ENCODE measurements at places on chromosomes 7 and 10.

GRCh38 chr10:66795866-66796265 lies 130.0 kb upstream of the LRRTM3 start:
- DNase-seq: no peak

DNA sequence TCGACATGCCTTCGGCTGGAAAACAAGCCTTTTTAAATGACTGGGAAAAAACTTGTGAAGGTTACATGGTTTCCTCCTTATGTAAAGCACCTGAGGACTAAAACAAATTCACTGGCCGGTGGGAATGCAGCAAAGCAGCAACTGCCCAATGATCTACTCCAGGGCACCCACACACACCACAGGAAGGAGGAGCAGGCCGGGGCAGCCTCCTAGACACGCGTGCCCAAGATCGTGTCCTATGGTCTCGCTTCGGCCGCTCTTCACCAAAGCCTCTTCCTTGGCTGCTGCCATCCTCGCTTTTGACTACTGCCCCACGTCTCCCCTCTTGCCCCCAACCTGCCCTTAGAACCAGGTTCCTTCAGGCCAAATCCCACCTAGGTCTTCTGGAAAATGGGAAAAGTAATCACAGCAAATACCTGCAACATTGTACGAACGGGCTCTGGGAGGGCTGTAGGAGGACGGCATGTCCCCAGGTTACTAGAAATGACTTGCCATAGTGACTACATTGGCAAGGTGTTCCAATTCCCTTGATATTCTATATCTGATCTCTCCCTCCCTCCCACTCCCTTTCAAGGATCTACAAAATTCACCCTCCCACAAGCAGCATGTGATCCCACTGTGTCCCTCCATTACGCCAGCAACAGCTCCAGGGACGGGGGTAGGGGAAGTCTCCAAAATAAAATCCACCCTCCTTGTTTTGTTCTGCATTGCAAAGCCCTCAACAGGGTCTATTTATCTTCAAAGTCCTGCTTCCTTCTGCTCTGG lies 84.9 kb downstream of the RNF216 start:
- DNase-seq: no peak

GRCh38 chr10:42149027-42149700 lies 489.2 kb downstream of the ZNF33B start:
- no peak for DNase-seq

GRCh38 chr10:31708046-31708445 lies 220.6 kb downstream of the ARHGAP12 start:
- DNase-seq: no peak

- no peak for DNase-seq
Measured at GRCh38 chr10:50394832-50395231, 143.5 kb upstream of the ASAH2 start.

DNA sequence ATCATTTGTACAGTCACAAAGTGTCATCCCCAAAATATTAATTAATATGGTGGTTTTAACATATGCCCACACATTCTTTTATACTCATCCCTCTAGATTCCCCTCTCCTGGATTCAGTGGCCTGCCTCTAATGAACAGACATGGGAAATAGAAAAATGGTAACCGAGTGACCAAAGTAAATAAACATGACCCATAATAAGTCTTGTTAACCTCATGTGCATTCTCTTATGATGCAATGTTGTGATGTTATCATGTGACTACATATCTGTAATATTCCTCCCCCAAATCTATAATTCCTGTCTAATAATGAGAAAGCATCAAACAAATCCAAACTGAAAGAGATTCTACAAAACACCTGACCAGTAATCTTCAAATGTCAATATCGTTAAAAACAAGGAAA lies 164.5 kb upstream of the PRSS1 start:
- no peak for DNase-seq

DNA sequence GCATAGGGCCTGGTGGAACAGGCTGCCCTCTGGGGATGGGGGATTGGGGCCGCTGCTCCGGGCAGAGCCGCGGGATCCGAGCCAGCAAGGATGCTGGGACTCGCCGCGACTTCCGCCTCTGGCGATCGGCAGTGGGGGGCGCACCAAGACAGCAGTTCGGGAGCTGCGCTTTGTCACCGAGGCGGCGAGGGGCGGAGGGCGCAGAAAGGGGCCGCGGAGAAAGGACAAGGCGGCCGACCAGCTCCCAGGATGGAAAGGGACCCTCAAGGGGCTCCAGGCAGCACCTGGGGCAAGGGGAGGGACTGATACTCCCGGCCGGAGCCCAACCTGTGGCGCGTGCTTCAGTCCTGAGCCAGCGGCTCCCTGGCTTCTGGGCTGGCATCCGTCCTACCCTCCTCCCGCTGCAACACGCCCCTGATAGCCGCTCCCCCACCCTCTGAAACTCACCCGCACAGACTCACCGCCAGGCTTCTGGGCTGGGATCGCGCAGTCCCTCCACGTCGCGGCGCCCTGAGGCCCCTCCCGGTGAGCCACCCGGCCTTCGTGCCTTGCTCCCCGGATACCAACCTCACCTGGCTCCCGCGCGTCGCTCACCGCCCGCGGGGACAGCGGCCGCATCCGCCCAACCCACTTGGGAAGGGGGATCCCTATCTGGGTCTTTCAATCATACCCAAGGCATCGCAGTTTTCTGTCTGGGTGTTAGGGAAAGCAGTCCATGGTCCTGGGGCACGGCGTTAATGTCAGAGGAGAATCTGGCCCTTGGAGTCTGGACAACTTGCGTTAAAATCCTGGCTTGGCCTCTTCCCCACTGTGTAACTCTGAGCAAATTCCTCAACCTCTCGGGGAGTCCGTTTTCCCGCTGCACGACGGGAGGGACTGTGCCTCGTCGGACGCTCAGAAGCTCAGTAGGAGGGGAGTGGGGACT lies 7.0 kb upstream of the EVX1 start:
- DNase-seq: no peak

- DNase-seq: no peak
Measured at GRCh38 chr7:81236560-81236959, 317.7 kb upstream of the SEMA3C start.

DNA sequence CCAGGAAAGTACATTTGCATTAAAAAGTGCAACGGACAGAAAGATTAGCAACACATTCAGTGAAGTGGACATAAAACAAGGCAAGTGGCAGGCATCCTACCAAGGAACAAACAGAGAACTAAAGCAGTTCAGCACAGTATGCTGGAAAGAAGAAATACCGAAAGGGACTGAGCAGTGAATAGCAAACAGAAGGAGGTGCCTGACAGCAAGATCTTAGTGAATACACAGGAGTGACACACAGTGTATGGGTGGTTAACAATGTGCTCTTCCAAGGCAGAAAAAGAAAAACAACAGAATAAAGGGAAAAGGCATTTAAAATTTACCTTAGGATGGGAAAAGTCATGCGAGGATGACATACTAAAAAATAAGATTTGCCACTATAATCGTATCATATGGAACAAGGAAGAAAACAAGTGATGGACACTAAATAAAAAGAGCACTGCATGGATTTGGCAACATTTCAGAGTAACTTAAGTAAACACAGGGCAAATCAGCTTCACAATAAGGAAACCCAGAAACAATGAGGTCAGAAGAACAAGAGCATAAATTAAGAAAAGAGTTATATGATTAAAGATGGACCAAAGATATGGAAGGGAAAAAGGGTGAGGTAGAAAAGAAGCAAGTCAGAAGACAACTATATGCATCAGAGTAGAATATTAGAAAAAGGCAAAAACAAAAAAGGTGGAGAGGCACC lies 29.5 kb downstream of the MEST start:
- no peak for DNase-seq

GRCh38 chr7:131322861-131323260 lies 4.8 kb upstream of the MKLN1 start:
- DNase-seq: no peak

DNA sequence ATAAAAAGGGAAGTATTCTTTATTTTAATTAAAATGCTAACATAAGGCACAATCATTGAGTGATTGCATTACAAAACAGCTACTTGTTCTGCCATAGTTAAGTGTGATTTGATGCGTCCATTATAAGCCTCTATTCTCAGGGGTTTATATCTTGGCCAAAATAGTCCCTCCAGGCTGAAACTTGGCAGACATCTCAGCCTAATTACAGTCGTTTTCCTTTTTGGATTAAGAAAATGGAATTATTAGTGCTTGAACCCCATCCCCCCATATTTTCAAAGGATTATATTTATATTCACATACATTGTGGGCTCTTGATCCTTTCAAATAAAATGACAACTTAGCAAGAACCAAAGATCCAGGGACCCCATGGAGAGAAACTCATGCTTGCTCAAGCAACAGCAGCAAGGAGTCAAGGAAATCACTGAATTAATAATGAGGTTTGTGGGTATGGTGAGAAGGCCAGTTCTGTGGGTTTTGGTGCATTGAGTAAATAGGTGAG lies 66.7 kb upstream of the NEUROD6 start:
- no peak for DNase-seq

DNA sequence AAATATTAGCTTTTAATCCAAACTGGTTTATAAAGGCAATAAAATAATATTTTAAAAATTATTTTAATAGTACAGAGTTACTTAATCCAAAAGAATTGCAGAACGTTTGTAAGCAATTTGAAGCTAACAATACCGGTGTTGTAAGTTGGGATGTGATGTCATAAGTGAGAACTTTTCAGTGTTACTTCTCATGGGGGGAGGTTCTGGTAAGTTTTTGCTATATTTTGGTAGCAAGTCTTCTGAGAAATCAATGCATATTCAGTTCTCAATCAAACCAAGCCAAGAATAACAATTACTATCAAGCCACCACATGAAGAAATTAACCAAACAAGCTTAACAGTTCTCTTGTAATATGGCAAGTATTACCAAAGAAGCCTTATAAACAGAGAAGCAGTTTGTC lies 147.1 kb upstream of the ASAH2 start:
- DNase-seq: no peak

DNA sequence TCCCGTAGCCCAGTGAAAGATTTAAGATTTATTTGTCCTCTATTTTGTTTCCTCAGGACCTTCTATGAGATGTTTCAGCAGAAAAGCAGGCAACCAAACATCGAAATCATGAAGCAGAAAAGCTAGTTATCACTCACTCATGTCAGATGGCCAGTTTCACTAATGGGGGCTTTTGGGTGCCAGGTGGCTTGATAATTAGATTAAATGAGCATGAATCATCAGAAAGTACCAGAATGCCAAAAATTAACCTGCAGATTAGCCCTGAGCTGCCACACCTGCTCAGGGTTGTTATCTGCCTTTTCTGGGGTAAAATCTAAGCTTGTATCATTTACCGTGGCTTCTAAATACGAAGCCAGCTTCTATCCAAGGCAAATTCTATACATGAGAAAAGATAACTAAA lies 1017.5 kb downstream of the XPNPEP1 start:
- no peak for DNase-seq

DNA sequence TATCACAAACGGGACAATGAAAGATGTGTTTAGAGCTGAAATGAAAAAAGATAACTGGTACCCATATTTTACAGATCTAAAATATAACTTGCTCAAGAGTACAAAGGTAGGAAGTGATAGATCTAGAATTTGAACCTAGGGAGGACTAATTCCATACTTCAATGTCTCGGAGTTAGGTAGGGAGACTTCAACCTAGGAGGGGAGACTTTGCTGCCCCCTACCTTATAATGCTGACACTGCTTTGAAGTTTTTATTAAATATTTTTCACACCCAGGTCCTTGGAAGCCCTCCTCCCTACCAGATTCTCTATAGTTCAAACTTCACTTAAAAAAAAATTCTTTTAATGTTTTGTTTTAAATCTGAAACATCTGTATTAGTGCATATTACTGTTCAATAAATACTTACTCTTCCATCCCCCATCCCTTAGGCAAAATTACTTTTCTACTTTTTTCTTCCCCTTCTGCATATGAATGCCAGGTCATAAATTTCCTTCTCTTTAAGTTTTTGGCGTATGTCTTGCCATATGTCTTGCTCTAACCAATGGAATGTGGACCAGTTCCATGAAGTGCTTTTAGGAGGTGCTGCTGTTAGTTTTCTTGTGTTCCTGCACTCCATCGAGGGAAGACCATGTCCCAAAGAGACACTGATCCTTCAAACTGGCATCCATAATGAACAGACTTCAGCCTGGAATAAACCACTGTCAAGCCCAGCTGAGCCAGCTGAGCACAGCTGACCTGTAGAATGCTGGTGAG lies 57.8 kb downstream of the MICU1 start:
- DNase-seq: no peak

GRCh38 chr7:14825912-14826311 lies 76.6 kb downstream of the DGKB start:
- DNase-seq: no peak

- DNase-seq: no peak
Measured at GRCh38 chr7:112176241-112176640, 30.0 kb downstream of the DOCK4 start.

DNA sequence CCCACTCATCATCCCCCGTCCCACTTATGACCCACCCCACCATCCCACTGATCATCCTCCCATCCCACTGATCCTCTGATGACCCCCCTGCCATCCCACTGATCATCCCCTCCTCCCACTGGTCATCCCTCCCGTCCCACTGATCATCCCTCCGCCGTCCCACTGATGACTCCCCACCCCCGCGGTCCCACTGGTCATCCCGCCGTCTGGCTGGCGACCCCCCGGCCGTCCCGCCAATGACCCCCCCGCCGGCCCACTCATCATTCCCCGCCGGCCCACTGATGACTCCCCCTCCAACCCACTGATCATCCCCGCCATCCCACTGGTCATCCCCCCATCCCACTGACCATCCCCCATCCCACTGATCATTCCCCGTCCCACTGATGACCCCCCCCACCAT lies 161.1 kb downstream of the GRM8 start:
- DNase-seq: no peak

DNA sequence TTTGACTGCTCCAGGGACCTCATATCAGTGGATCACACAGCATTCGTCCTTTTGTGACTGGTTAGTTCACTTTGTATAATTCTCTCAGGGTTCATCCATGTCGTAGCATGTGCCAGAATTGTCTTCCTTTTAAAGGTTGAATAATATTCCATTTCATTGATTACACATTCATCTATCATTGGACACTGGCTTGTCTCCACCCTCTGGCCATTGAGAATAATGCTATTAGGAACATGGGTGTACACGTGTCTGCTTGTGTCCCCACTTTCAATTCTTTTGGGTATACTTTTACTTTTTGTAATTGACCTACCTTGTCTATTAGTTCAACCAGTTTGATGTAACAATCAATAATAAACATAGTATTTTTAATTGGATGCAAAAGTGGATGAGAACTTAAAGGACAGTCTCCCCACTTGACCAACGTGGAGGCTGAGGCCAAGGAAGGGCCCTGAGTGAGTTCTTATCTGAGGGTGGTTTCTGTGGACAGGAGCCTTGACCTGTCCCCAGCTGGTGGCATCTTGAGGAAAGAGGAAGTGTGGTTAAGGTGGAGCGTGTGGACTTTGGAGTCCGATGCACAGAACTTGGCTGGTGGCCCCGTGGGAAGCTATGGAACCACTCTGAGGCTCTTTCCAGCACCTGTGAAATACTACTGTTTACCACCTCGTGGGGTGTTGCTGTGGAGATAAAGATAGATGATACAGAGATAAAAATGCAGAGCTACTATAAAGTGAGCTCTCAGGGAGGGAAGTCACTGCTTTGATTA lies 16.6 kb downstream of the WDFY4 start:
- no peak for DNase-seq

- no peak for DNase-seq
Measured at GRCh38 chr10:129335942-129336341, 131.1 kb upstream of the MGMT start.

GRCh38 chr10:74936577-74937265 lies 110.3 kb downstream of the KAT6B start:
- DNase-seq: no peak

All from stimulated activated CD8-positive, alpha-beta memory T cell treated with anti-CD3 and anti-CD28 coated beads, Interleukin-15, amount 100 ng/mL, for 1 hour (primary cell).